ENCODE measurements at places on chromosomes 6 and 20.

GRCh38 chr6:1295420-1295819 lies 16.5 kb upstream of the FOXQ1 start:
- DNase-seq = no peak

GRCh38 chr20:18404172-18404571 lies 62.7 kb downstream of the DZANK1 start:
- no peak for DNase-seq

- no peak for DNase-seq
These were observed 212.3 kb downstream of the LMBRD1 start for GRCh38 chr6:69584536-69584912.

GRCh38 chr6:144415835-144416237 lies 130.7 kb downstream of the UTRN start:
- DNase-seq = no peak
